T-cell (primary cell): ENCODE measurements at places on chromosomes 3 and 15. TPM values are rescaled to one million over a fixed set of nuclear protein-coding genes. Genes with fewer than 3 reads are reported as not detected.
A peak's percentile ranks its signal among the peaks of the same experiment; 100 is the strongest.

The GATM gene
- total RNA-seq, result 0.50 TPM

The GPR62 gene
- not detected for total RNA-seq

- DNase-seq, result no peak
Measured at GRCh38 chr15:38297623-38298388, 45.2 kb downstream of the SPRED1 start.

DNA sequence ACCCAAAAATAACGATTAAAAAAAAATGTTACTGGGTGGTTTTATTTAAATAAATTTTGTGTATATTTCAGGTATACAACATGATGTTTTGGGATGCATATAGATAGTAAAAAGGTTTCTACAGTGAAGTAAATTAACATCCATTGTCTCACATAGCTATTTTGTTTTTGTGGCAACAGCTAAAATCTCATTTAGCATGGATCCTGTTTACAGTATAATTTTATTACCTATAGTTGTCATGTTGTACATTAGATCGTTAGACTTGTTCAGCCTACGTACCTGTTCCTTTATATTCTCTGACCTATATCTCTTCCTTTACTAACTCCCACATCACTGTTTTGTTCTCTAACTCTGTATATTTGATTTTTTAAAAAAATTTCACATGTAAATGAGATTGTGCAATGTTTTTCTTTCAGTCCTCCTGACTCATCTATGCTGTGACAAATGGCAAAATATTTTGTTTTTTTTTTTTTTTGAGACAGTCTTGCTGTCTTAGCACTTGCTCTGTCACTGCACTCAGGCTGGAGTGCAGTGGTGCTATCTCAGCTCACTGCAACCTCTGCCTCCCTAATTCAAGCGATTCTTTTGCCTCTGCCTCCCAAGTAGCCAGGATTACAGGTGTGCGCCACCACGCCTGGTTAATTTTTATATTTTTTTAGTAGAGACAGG lies 45.6 kb downstream of the OIP5 start:
- no peak for DNase-seq

DNA sequence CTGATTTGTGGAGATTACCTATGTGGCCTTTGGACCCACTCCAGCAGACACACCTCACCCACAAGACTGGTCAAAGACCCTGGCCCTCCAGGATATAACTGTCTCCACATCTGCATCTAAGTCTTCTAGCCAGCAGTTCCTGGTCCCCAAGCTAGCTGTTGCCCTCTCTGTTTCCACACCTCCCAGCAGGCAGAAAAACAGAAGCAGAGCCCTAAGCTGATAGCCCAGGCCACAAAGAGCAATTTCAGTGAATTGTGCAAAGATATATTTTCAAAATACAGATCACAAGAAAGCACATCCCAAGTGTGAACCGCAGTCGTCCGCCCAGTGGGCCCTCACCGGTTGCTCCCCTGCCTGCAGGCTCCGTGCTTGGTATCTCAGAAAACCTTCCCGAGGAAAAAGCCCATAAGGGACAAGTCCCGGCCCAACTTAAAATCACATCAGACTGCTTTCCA lies 2.6 kb downstream of the TNIK start:
- DNase-seq, result no peak

DNA sequence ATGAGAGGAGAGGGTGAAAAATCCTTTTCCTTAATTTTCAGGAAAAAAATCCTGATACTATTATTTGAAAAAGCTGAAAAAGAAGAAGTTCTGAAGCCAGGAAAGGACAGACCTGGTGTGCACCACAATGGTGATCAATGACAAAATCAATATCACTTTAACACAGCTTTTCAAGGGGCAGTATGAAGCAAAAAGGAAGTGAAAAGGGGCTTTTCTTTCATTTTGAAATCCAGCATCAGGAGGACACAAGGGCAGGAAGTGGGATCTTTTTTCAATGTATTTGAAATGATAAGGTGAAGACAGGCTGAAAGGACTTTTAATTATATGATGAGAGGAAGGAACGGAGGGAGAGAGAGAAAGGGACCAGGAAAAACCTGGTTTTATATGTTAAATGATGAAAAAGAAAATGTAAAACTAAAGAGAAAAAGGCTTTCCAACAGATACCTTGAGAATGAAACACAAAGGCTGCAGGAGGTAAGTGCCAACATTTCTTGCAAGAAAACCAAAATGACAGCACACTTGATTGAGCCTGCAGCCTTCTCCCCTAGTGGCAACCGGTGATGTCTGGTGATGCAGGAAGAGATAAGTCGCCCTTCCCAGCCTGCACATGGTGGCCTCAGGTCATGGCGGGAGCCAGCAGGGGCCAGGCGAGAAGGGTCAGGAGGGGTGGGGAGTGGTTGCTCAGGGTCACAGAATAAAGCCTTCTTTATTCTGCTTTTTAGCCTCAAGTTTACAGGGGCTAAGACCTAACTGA lies 236.7 kb upstream of the WNT5A start:
- DNase-seq, result no peak

GRCh38 chr3:177976241-177976640 lies 560.0 kb upstream of the KCNMB2 start:
- DNase-seq, result no peak

DNA sequence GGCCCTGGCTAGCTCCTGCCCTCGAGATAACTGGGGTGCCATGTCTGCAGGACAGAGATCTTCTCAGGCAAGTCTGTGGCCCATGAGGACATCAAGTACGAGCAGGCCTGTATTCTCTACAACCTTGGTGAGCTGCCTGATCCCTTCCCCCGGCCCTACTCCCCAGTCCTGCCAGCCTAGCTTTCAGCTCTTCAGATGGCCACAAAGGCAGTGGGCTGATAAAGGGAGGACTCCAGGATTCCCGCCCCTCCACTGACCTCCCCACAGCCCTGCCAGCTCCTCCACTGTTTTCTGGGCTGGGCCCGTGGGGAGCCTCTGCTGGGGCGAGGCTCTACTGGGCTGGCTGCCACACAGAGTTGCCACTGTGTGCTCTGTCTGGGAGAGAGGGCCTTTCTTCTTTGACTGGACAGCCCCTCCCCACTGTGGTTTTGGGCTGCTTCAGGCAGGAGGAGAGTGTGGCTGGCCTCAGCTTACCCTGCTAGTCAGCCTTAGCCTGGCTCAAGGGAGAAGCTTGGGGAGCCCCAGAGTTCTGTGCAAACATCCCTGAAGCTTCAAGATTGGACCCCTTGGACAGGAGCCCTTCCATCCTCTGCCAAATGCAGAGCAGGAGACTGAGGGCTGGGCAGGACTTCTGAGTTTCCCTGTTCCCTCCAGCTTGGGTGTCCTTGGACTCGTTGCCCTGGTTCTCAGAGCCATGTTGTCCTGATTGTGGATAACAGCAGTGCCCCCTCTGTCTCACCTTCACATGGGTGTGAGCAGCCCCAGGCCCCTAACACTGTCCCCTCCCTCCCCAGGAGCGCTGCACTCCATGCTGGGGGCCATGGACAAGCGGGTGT lies 24.4 kb downstream of the PTPN23 start:
- DNase-seq, result no peak

DNA sequence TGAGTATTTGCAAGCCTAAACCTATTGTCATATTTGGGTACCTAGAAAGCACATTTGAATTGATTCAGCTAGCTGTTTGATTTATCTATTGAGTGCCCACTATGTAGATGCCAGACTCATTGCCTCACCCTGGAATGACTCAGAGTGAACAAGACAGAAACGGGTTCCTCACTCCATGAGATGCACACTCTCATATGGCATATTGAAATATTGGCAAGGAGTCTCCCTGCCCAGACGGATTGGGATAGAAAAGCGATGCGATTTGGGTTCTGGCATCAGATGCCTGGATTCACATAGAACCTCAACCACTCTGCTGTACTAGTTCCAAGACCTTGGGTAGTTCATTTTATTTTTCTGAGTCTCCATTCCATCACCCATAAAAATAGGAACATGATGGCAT lies 22.5 kb downstream of the LRRN1 start:
- no peak for DNase-seq

- DNase-seq, result no peak
Measured at GRCh38 chr3:11459186-11459824, 184.4 kb downstream of the VGLL4 start.

DNA sequence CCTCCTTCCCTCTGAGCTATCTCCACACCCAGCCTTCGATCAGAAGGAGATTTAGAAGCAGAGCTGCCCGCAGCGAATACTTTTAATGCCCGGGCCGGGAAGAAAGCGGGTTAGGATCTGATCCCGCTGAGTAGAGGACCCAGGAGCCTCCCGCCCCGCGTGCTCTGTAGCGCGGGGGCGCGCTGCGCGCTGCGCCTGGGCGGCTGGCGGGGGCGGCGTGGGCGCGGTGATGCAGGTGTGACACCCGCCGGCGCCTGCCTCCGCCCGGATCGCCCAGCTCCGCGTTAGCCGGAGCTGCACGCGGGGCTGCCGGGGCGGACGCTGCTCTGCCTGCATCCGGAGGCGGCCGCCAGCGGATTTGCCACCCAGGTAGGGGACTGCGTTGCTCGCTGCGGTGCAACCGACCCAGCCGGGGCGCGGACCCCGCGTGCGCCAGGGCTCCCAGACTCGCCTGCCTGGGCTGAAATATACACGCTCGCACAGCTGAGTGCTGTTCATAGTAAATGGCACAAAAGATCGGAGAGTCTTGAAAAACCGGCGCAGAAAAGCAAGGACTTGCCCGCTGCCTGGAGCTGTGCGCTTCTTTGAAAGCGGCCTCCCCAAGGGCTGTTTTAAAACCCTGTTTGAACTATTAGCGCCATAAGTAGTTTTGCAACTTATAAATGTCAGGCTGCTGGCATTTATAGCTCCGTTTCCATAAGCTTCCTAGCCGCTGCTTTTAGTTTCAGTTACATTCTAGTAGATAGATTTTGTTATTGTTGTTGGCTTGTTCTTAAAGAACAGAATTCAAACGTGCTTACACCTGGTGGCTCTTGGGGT lies at the start of gene SV2B:
Gene SV2B, plus strand, starts transcription at position 263 of the 819 bp plus-strand sequence. CDS start 126,007 bp downstream, outside the sequence.
- peak; percentile 18 for DNase-seq

DNA sequence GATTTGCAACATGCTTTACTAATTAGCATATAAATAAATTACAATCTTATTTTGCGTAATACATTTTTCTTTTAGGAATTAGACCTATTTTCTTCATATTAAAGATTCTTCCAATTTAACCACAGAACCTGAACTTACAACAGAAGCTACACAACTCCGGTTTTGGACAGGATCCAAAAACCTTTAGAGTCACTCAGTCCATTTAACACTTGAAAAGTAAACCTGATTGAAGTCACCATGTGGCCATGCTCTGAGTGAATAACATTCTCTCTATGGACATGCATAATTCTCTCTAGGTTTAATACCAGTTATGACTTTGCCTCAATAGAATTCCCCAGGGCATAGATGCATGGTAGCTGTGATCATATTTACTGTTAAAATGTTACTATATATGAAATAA lies 751.0 kb downstream of the VGLL3 start:
- no peak for DNase-seq

DNA sequence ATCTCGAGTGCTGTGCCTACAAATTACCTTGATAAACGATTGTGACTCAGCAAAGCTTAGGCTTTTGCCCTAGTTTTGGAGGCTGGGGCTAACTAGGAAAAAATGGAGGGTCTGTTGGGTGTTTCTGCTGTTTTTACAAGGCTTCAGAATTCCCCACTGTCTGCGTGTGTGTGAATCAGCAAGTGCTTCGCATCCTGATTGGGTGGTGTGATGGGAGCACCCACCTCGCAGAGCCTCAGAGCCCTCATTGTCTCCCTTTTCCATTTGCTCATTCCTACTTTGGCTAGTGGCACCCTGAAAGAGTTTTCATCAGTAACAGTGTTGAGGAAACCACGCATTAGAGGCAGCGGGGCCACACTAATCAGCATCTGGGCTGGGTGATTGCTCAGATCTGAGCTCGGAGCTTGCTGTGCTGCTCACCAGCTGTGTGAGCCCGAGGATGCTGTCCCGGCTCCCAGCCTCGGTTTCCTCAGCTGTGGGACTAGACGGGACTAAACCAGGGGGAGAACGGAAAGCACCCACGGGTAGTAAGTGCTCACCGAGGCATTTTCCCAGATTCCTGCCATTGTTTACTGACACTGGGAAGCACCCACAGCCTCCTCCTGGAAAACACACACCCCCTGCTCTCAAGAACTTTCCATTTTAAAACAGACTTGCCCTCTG lies 40.6 kb downstream of the GOLGA8S start:
- DNase-seq, result no peak
